ENCODE measurements at places on chromosomes 5 and 9. TPM values are rescaled to one million over a fixed set of nuclear protein-coding genes. Genes with fewer than 3 reads are reported as not detected.

Gene TMEM171
- not detected for polyA plus RNA-seq

Gene SMIM32
- polyA plus RNA-seq = not detected

Gene PCDHA10
- polyA plus RNA-seq = not detected

- no peak for DNase-seq
Measured at GRCh38 chr5:181051841-181052671, 12.0 kb downstream of the BTNL9 start.

GRCh38 chr9:133701981-133702797 lies 36.0 kb downstream of the SARDH start:
- DNase-seq = peak; percentile 77

GRCh38 chr9:36165826-36166167 lies 3.4 kb upstream of the CCIN start:
- DNase-seq = no peak

DNA sequence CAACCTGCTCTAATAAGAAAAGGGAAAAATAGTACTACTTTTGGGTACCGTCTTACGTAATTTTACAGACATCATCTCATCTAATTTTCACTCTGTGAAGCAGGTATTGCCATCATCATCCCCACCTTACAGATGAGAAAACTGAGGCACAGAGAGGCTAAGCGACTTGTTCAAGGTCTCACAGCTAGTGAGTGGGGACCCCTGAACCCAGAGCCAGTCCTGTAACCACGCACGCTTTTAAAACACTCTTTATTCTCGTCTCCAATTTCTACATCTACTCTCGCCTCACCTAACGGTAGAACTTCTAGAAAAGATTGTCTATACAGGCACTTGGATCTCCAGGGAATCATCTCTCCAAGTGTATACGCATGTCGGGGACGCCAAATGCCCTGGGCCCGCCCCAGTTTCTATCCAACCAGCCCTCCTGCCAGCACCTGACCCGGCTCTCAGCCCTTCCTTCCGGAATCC lies 1.5 kb upstream of the TRAF1 start:
- no peak for DNase-seq

GRCh38 chr5:158606233-158606632 lies 493.5 kb downstream of the EBF1 start:
- no peak for DNase-seq

- DNase-seq = no peak
Measured at GRCh38 chr9:98321269-98321668, 65.8 kb upstream of the TBC1D2 start.

- peak; percentile 16 for DNase-seq
Measured at GRCh38 chr5:68405784-68406743, 190.5 kb downstream of the PIK3R1 start.

DNA sequence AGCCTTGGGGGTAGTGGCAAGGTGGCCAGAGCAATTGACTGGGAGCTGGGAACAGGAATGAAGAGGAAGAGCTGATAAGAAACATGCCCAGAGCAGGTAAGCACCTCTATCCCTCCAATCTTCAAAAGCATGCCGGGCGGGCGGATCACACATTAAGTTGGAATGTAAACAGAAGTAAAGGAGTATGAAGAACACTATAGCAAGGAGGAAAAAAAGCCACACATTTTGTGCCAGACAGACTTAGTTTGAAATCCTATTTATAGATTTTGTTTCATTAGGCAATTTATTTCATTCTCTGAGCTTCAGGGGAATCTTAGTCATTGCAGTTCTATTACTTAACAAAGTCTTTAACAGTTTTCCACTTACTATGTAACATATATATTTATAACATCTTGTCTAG lies 173.9 kb upstream of the TNC start:
- DNase-seq = no peak

GRCh38 chr9:96649620-96650324 lies 5.3 kb downstream of the PRXL2C start:
- DNase-seq = no peak

Data from CD4-positive, CD25-positive, alpha-beta regulatory T cell (primary cell).